Thymus (tissue), 14 donors: ENCODE measurements at places on chromosomes 6 and 20. TPM values are rescaled to one million over a fixed set of nuclear protein-coding genes. Genes with fewer than 3 reads are reported as not detected.

- DNase-seq = no peak
These were observed 261.9 kb upstream of the ECI2 start for GRCh38 chr6:4397307-4397706.

DNA sequence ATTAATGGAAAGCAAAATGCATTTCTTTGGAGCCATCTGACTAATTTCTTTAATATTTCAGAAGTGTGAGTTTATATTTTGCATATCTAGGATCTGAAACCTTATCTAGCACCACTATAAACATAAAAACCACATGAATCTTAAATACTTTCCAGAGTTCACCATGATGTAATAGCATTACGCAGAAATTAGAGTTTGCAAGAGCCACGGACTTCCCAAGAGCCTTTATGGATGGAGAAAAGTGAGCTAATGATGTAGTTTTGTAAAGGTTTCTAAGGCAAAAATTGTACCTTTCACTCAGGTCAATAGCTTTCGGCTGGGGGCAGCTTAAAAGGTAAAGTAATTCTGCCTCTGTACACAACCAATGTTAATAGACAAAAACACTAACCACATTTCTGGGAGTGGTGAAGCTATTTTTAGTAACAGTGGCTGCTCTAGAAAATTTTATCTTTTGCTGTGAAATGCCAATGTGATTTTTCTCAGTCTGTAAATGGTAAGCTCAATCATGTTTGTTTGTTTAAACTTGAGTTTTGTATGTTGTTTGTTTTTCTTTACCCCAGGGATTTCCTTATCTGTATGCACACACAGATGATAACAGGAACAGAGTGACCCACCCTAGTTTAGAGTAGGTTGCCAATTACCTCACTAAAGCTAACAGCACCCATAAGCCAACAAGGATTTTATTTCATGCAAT lies 80.5 kb downstream of the FILIP1 start:
- no peak for DNase-seq

- DNase-seq = no peak
These were observed 72.5 kb downstream of the NDUFAF5 start for GRCh38 chr20:13857304-13857703.

DNA sequence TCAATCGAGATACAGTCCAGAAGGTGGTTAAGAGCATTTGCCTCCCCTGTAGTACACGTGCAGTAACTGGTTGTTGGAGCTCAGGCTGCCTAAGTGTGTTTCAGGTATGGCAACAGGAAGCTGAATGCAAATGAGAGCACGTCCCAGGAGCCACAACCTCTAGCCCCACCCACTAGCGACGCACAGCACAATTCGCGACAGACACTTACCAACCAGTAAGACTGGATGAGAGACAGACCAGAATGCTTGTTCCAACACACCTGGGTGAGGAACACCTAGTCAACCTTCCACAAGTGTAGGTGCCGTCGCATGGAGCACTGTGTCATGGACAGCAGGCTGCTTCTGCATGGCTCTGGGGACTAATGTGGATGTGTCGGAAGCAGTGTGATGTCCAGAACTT lies 7.2 kb upstream of the SERPINB1 start:
- peak; percentile 71 for DNase-seq

The VTA1 gene
- 35.7 TPM for polyA plus RNA-seq

The RIMS1 gene
- 0.09 TPM for polyA plus RNA-seq

- no peak for DNase-seq
These were observed 41.1 kb downstream of the KLHL31 start for GRCh38 chr6:53624502-53624901.

The LSM2 gene
- 76.8 TPM for polyA plus RNA-seq

DNA sequence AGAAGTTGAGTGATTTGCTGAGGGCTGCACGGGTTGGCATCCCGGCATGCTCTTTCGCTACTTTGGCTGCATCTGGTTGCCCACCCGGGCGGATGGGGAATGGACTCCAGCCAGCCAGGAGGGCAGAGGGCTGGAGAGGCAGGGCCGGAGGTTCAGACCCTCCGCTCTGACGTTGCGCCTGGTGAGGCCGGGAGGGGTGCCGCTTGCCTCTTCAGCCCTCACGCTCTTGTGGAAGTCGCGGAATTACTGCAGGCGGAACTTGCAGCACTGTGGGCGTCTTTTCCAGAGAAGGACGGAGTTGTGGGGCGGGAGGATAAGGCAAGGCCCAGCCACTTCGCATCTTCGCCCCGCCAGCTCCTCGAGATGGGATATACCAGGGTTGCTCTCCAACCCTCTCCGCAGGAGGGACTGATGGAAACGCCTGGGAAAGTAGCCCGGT lies 656 bp downstream of the RTEL1 start:
- DNase-seq = no peak
